ENCODE measurements at places on chromosomes 11 and 22.

GRCh38 chr11:9951807-9952206 is 287.9 kb downstream of the SWAP70 start:
- DNase-seq = no peak

GRCh38 chr11:13160346-13160745 is 117.2 kb upstream of the BMAL1 start:
- peak; percentile 63 for DNase-seq

GRCh38 chr11:117097014-117097388 is 1.2 kb downstream of the SIK3 start:
- no peak for DNase-seq

DNA sequence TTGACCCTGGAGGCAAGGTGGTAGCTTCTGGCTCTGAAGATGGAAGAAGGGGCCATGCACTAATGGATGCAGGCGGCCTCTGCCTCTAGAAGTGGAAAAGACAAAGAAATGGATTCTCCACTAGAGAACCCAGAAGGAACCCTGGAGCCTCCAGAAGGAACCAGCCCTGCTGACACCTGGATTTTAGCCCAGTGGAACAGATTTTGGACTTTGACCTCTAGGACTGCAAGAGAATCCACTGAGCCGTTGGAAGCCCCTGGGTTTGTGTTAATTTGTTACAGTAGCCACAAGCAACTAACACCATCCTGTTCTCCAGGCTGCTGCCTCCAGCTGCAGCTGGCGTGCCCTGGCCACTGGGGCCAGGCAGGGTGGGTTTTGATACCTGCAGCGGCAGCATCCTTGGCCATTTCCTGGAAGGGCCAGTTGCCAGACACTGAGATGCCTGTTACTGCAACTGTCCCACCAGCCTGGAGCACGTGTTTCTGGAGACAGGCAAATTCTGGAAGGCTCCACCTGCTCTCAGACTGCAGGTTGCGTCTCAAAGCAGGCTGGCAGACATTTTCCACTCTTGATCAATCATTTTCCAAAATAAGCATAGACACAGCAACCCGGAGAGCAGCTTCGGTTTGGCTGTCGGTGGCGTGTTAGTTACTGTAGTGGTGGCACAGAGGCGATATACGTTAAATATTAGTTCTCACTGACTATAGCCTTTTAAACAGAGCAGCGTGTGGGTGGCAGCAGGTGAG is 76.8 kb upstream of the PARVG start:
- DNase-seq = no peak

- no peak for DNase-seq
Observed at GRCh38 chr11:122723576-122723975, 68.1 kb downstream of the UBASH3B start.

GRCh38 chr11:73029403-73029802 is 112.7 kb downstream of the FCHSD2 start:
- DNase-seq = no peak

DNA sequence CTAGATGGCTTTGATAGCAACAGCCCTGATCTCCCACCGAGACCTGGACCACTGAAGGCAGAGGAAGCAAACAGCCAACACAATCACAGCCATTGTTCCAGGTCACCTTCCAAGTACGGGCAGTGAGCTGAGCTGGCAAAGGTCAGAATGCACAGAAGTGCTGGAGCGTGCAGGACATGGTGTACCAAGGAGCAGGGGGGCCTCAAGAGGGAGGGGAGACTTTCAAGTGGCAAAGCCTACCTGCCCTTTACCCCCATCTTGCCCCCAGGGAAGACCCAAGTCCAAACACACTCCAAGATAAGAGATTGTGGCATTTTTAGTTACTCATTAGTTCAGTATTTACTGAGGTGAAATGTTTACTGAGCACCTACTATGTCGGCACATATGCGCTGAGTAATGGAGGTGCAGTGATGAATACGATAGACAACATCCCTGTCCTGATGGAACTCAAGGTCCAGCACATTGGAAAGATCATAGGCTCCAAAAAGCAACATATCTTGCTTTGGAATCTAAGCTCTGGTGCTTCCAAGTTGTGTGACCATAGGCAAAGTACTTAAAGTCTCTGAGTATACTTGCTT is 26.0 kb upstream of the TTC12 start:
- DNase-seq = no peak

GRCh38 chr11:121538054-121538453 is 85.3 kb upstream of the SORL1-AS1 start:
- no peak for DNase-seq

GRCh38 chr22:31933816-31934482 is 10.4 kb upstream of the YWHAH start:
- DNase-seq = no peak

DNA sequence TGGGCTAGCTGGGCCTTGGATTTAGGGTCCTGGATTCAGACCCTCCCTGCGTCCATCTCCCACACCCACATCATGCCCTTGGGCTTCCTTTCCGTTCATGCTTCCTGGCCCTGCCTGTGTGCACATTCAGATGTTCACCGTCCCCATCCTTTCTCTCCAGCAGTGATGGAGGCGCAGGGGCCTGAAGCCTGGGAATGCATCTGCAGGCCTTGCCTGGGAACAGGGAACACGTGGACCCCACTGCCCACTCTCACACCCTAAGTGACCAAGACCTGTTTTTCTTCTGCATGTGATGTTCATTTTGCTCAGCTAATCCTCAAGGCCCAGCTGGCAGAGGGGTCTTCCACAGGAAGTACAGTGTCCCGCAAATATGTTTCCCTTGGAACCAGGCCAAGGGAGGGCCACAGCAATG is 91.6 kb upstream of the PARVA start:
- DNase-seq = no peak

DNA sequence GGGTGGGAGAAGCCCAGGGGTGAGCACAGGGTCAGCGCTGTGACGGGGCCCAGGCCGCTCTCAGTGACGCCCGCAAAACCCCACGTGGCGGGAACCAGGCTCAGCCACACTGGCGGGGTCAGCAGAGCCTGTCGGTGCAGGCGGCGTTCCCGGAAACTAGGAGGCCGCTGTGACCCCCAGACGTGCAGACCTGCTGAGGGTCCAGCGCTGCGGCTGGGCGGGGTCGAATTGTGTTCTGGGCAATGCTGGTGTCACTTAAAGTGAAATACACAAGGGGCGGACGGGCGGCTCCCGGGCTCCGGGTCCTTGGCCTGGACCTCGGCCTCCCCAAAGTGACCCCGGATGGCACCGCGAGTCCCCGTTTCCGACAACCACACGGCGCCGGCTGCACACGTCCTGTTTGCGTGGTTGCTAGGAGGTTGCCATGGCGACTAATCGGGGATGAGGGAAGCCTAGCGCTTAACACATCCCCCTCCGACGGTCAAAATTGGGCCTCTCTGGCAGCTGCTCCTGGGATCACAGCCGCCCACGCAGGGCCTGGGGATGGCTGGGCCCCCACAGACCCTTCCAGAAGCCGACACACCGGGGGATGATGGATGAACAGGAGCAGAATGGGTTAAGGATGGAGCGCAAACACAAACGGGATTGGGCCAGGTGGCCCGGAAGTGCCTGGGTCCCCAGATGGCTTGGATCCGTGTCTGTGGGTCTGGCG is 81.7 kb upstream of the PRR5 start:
- no peak for DNase-seq

GRCh38 chr11:72446929-72447769 is 12.8 kb upstream of the CLPB start:
- no peak for DNase-seq

- no peak for DNase-seq
Observed at GRCh38 chr11:18472587-18472986, 16.9 kb downstream of the LDHAL6A start.

DNA sequence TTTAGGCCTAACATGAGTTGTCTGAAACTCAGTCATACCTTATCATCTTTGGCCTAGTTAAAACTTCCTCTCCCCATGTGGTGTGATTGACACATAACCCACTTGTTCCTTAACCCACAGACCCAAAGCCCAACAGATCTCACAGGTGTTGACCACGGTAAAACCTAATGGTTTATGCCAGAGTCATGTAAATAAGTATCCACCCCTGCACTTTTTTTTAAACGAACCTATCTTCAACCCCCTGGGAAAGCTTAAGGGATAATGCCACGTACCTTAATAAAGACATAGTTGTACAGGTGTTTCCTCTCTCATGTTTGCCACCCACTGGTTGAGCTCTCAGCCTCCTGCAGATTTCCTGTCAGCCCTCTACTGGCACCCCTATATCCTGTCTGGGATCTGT is 709.3 kb upstream of the CCDC179 start:
- DNase-seq = no peak

- DNase-seq = no peak
Observed at GRCh38 chr22:47119181-47119580, 356.7 kb downstream of the TBC1D22A start.

DNA sequence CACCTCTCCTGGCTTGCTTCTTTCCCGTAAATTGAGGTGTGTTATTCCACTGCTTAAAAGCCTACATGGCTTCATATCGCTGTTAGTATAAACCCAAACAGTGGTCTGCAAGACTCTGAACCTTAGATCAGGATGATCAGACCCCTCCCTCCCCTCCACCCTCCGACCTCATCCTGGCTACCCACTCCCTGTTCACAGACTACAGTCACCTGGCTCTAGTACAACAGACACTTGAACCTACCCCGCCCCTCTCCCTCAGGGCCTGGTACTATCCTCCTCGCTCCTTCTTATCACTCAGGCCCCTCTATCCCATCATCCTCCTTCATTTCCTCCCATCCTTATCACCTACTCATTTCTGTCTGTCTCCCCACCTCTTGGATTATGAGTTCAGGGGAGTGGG is 20.1 kb downstream of the PTPRJ start:
- DNase-seq = peak; percentile 39

DNA sequence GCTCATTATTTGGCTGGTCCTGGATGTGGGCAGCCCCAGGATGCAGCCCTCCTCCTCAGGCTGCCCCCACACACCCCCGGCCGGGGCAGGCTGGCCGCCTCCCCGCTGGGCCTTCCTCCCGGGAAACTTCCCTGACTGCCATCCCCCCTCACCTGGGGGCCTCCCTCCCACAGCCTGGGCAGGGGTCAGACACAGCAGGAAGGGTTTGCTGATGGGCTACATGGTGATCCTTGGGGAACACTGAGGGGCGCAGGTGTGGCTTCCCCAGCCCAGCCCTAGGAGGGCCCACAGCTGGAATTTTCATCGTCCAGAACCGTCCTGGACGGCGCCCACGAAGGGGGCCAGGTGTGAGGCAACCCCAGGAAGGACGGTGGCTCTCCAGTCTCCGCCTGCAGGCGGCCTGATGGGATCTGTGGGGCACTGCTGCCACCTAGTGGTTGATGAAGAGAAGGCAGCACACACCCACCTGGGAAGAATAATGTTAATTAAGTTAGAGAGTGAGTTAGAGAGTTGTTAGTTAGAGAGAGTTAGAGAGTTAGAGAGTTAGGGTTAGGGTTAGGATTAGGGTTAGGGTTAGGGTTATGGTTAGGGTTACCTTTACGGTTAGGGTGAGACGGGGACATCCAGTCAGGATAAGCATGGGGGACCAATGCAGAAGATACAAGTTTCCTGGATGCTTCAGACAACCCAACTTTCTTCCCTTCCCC is 75.9 kb upstream of the PRR5 start:
- peak; percentile 27 for DNase-seq

DNA sequence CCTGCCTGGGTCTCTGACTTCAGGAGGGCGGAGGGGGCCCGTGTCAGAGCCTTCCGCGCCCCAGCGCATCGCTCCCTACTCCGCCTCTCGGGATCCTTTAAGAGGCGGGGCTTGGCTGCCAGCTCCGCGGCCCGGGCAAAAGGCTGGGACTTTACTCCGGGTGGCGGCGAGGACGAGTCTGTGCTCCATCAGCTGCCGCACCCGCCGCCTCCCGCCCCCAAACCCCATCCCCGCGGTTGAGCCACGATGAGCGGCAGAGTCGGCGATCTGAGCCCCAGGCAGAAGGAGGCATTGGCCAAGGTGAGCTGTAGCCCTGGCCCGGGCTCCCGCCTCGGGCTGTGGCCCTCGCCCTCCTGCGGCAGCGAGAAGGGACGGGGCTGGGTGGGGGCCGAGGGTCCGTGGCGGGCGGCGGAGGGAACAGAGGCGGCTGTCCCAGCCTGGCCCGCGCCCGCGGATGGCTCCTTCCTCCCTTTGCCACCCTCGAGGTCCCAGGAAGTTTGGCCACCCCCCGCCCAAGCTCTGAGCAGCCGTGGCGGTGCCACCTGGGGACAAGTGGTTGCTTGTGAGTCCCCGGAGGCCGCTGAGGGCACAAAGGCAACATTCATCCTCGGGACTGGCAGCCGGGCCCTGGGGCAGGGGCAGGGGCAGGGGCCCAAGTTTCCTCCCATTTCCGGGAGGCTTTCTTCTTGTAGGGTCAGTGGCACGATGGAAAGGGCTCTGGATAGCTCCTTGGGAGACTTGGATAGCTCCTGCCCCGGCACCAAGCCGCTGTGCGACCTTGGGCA is at the start of gene SEC14L2:
Gene SEC14L2, plus strand, starts transcription at position 148 of the 785 bp plus-strand sequence. Its CDS starts 99 bp downstream, at position 247.
- DNase-seq = no peak

DNA sequence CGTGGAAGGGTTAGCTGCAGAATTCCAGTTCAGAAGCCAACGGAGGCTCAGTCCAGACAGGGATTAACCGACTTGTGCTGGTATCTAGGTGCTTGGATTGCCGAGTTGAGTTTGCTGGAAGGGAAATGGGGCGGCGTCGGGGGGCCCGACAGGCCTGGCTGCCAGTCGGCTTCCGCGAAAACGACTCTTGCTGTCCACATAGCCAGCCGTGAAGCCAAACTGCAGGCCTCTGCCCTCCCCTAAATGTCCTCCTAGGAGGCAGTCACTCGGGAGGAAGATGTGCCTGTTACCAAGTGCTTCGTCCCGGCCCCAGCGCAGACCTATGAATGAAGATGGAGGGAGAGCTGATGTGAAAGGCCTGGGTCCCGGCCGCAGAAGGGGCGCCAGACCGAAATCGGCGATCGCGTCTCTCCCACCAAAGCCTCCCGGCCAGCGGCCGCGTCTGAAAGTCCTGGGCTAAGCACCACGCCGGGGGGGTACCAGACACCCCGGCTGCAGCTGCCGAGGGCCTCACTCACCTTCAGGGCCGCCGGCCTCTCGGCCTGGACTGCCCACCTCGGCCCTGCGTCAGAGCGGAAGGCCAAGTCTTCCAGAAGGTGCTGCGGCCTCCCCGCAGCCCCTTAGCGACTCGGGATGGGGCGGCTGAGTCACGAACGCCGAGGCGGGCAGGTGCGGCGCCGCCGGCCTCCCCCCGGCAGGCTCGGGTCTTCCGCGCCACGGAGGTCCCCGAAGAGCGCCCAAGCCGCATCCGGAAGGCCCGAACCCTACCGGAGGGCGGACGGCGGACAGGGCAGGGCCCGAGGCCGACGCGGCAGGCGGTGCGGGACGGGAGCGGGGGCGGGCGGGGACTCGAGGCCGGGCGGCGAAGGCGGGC is 7.5 kb downstream of the DPAGT1 start:
- DNase-seq = no peak

- no peak for DNase-seq
Observed at GRCh38 chr11:39294648-39295047, 2164.8 kb downstream of the LRRC4C start.
